ENCODE measurements at places on chromosomes 7 and 10.

DNA sequence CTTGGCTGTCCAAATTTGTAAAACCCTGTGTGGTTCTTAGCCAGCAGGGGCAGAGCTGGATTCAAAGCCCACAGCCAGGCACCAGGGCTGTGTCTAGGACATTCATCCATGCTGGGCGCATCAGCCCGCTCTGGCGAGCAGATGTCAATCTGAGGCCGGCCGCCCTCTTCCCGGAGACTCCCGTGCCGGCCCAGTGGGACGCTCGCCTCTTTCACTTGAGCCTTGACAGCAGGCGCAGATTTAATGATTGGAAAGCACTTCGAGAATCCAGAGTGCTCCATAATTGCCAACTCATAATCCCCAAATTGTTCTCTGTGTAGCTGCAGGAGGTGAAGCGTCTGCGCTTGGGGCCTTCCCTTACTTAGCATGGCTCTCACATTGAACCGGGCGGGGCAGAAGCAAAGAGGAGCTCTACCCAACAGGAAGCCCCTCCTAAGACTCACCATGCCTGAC lies 36.7 kb downstream of the SLIT1 start:
- DNase-seq: no peak

DNA sequence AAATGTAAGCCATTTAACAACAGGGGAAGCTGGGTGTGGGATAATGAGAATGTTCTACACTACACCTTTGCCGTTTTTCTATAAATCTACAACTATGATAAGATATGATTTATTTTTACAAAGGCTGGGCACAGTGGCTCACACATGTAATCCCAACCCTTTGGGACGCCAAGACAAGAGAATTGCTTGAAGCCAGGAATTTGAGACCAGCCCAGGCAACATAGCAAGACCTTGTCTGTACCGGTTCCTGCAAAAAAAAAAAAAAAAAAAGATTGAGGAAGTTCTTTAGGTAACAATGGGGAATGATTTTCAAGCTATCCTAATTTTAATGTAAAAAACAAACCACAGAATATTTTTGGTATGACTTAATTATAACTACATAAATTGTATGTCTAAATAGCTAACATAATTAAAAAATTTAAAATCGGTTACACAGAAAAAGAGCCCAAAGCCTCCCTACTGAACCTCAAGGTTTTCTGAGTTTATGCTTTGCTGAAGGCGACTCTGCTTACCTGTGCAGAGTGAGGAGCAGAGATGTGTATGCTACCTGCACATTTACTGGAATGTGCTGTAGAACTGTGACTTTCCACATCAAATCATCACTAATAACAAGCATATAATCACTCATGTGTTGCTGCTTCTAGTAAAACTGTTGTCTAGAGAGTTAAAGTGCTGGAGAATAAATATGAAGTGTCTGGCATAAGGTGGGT lies 163.4 kb downstream of the ATE1 start:
- no peak for DNase-seq

GRCh38 chr7:5827755-5828154 lies 46.3 kb upstream of the RNF216 start:
- peak; percentile 40 for DNase-seq

GRCh38 chr7:128388145-128388485 lies 21.7 kb downstream of the IMPDH1 start:
- DNase-seq: no peak

DNA sequence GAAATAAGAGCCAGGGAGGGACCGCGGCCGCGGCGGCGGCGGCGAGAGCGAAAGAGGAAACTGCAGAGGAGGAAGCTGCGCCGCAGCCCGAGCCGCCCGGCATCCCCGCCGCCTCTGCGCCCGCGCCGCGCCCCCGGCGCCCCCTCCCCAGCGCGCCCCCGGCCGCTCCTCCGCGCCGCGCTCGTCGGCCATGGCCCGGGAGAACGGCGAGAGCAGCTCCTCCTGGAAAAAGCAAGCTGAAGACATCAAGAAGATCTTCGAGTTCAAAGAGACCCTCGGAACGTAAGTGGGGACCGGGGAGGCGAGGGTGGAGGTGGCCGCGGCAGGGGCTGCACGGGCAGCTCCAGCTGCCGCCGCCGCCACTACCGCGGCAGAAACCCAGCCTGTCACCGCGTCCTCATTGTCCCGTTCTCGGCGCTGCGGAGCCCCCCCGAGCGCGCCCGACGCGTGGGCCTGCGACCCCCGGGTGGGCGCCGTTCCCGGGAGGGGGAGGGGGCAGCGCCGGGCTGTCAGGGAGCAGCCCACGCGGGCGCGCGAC lies 351 bp downstream of the CAMK1D start:
- no peak for DNase-seq

GRCh38 chr10:12135631-12136030 lies 6.2 kb downstream of the SEC61A2 start:
- DNase-seq: no peak

DNA sequence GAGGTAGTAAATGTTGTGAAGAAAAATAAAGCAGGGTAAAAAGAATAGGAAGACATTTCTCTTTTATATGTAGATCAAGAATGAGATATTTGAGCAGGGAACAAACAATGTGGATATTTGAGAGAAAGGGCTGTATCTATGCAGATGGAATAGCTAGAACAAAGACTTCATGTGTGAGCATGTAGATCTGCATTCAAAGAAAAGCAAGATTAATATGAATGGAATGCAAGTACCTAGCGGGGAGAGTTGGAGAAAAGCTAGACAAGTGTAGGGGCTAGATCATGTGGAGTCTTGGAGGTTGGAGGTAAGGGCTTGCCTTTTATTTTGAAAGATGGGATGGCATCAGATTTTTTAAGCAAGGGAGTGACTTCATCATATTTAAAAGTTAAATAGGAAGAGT lies 27.1 kb downstream of the SHOC2 start:
- no peak for DNase-seq

- no peak for DNase-seq
These were observed 5.9 kb downstream of the PPP1R17 start for GRCh38 chr7:31692871-31693270.

GRCh38 chr7:127123220-127123619 lies 129.5 kb downstream of the GRM8 start:
- DNase-seq: no peak

- no peak for DNase-seq
These were observed 162.9 kb upstream of the CELF2 start for GRCh38 chr10:10854725-10855124.

DNA sequence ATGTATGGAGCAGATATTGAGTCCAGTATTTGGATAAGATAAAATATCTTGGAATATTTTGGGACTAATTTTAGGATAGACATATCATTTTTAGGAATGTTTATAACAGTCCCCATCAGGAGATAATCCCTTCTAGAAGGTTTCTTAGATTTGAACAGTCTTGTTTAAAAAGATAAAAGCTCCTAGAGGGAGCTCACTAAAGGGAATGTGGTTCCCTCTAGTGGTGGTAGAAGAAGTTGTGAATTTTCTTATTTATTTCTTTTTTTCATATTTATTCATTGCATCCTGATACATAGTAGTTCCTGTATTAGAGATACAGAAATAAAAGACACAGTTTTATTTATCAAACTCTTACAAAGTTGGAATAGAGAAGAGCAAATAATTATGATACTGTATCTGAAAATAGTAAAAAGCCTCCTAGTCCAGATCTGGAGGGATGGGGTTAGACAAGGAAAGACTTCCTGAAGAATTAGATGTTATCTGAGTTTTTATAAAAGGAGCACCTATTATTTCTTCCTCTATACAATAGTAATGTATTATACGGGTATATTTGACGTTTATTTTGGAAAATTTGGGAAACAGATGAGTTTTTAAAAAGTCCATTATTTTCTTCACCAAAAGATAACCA lies 24.5 kb upstream of the KLF14 start:
- peak; percentile 81 for DNase-seq

GRCh38 chr7:113394856-113395255 lies 276.5 kb upstream of the SMIM30 start:
- no peak for DNase-seq

GRCh38 chr7:74483402-74484336 lies 30.0 kb downstream of the GTF2IRD1 start:
- DNase-seq: no peak

DNA sequence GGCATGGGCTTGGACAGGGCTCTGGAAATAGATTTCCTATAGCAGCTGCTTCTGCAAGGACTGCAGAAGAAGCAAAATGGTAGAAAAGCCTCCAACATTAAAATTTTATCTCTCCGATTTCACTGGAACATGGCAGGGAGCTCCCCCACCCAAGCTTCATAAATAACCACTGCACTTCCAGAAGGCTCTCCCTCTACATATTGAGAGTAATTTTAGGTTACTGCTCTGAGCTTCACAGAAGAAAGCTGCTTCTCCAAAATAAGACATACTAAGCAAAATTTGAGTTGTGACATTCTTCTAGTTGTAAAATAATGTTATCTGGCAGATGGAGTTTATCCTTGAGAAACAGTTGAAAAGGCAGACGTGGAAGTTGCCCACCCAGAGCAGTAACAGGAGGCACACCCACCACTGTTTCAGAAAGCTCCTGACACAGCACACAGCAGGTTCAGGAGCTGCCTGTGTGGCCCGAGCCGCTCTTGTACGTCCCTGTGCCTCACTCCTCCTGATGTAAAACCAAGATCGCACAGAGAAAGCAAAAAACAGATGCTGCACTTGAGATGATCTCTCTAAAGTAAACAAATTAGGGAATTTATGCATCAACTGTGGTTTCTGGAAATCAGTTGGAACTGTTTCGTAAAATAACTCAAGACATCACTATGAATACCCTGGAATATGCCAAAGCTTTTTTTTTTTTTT lies 621.0 kb downstream of the PARD3 start:
- no peak for DNase-seq

- no peak for DNase-seq
These were observed 406 bp downstream of the CBLL1 start for GRCh38 chr7:107744345-107744750.

DNA sequence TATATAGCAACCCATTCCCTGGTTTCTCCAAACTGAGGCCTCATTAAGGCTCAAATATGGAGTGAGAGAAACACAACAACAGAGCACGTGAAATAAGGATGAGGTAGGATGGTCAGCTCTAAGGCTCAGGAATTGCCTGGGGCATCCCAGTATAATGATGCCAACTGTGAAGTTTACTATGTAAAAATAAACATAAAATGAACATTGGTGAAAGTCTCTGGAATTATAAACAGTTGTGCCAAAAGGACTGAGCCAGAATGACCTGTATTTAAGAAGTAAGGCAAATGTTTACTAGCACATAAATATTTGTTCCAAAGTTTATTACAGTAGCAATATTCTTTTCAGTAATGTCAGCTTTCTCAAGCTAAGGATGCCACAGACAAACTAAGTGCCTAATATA lies 64.6 kb downstream of the ZNF680 start:
- DNase-seq: no peak

- DNase-seq: peak; percentile 58
These were observed 34.7 kb downstream of the MRPS24 start for GRCh38 chr7:43834463-43835251.

- DNase-seq: no peak
These were observed 39.3 kb downstream of the CALD1 start for GRCh38 chr7:134818613-134819345.

GRCh38 chr10:1932692-1933094 lies 195.4 kb upstream of the ADARB2 start:
- DNase-seq: no peak

DNA sequence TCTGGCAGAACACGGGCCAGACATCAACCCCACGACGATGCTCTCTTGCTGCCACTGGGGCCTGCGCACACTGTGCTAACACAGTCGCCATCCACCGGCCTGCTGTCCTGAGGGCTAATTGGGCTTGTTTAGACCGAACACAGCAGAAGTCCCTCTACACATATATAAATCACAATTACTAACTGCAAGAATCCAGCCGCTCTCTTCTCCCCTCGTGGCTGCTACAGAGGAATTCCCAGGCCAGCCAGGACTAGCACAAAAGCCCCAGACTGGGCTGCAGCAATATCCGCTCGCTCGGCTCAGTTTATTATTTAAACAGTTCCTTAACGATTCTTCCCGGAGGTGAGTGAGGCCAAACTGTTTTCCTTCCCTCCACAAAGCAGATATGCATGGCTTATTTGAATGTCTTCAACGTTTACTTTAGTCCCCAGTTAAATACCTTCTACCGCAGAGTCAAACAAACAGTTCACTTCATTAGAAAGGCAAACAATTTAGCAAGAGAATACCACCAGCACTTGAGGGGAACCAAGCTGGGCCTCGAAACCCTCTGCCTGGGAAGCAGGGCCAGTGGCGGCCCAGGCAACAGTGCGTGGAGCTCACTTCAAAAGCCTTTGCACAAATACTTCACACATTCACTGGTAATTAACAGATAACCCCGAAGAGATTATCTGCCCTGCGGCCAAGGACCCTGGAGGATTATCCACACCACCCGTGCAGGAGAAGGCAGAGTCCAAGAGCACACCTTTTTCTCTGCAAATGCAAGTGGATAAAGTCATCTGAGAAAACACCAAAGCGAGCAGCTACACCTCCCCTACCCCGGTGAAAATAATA lies 145.3 kb downstream of the GLI3 start:
- DNase-seq: no peak

GRCh38 chr10:12603766-12604470 lies 254.6 kb downstream of the CAMK1D start:
- DNase-seq: no peak

- DNase-seq: no peak
These were observed 66.4 kb downstream of the FGFR2 start for GRCh38 chr10:121531830-121532178.

DNA sequence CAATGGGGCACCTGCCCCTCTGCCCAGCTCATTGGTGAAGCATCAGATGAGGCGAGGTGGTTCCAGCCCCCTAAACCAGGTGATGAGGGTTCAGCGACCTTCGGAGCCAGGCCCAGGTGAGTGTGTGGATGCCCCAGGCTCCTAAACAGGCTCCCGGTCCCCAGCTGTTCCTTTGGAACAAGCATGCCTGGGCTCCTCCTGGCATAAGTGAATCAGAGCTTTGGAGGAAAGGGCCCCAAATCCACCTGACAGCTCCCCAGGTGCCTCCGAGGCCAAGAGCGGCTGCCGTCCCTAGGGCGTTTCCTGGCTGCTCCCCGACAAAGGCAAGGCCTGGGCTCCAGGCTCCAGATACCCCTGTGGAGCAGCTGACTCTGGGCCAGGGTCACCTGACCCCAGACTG lies 61.3 kb downstream of the YKT6 start:
- DNase-seq: no peak

DNA sequence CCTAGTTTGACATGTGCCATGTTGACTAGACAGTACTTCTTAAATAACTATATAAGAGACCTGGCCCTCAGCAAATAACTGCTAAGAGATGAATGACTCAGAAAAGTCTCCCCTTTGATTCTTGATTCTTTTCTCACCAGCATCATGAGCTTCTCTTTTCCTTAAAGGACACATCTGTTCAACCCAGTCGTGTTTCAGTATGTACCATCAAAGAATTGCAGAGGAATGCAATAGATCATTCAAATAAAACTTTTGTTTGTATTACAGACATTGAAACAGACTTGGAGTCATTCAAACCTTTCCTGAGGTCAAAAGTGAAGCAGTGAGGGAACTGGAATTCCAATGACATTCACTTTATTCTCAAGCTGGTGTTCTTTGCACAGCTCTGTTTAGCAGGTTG lies 598.3 kb upstream of the GHITM start:
- DNase-seq: no peak

GRCh38 chr10:82256275-82256674 lies 381.3 kb downstream of the NRG3 start:
- DNase-seq: no peak

GRCh38 chr7:69739931-69740431 lies 141.7 kb downstream of the AUTS2 start:
- peak; percentile 69 for DNase-seq

- DNase-seq: no peak
These were observed 1.8 kb upstream of the PRRT4 start for GRCh38 chr7:128363261-128363721.
